ENCODE measurements at places on chromosomes 3 and 15.

DNA sequence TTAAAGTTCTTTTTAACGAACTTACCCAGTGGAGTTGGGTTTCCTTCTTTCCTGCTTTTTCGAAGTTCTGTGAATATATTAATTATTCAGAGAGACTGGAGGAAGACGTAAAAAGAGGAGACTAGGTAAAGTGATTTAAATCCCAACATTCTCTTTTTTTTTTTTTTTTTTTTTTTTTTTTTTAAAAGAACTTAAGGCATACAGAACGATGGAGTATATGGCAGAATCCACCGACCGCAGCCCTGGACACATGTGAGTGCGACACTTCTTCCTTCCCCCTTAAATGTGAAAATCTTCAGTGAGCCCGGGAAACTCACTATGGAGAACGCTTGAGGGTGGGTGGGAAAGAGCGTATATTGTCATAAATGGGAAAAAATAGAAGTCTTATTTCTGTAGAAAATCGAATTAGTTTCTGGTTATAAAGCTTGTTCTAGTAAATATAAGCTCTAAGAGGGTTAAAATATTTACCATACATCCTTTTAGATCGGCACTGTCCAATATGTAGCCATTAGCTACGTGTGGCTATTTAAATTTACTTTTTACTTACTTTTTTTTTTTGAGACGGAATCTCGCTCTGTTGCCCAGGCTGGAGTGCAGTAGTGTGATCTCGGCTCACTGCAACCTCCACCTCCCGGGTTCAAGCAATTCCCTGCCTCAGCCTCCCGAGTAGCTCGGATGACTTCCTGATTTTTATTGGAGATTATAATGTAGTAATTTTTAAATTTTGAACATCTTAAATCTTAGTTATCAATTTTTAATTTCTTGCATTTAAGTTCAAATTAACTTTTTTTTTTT is 892 bp downstream of the NMD3 start:
- no peak for DNase-seq

DNA sequence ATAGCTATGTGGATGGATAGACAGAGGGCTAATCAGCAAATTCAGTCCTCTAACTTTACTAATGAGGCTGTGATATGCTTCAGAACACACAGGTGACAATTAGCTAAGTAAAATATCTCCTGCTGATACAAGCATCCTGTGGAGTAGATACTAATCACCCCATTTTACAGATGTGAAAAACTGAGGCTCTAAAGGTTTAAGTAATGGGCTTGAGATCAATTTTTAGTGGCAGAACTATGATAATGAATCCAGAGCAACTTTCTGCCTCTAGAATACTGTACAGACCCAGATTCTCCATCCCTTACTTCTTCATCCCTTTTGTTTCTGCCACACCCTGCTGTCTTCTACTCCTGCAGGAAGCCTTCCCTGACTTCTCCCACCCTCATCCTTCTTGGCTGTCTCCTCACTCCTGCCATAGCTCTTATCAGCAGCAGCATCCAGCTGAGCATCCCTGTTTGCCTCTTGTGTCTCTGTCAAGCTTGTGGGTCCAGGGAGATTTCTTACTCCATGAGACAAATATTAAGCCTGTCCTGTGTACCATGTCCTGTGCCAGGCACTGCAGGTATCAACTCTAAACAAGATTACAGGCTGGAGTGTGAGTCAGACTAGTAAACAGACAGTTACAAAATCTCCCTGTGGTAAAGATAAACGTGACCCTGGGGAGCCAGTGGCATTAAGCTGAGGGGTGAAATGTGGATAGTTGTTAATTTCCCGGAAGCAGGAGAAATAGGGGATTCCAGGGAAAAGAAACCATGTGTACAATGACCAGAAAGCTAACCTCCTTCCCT is 39.2 kb downstream of the SLC6A11 start:
- no peak for DNase-seq

- no peak for DNase-seq
Measured at GRCh38 chr3:143443851-143444331, 324.3 kb downstream of the CHST2 start.

DNA sequence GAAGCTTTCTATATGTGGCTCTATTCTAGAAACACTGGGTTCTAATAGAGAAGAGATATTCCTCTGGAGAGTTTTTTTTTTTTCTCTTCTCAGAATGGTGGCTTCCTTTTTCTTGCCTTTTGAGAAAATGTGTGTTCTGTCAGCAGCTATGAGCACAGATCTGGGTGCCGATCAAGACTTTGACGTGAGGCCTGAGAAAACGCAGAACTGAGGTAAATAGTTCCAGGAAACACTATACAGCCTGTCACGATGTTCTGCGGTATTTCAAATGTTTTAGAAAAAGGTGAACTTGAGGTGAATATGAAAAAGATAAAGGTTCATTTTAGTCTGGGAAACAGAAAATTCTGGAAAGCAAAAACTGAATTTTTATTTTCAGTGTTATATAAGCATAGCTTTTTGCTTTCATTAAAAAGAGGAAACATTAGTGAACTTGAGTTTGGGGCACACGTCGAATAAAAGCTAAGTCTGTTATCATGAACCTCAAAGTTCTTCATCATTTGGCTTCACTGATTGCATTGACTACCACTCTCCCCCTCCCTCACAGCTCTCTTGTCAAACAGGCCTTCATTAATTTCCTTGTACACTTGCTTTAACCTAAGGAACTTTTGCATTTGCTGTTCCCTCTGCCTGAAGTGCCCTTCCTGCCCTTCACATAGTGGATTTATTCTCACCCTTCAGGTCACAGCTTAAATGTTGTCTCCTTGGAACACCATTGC is 265.1 kb downstream of the NFKBIZ start:
- DNase-seq: no peak

DNA sequence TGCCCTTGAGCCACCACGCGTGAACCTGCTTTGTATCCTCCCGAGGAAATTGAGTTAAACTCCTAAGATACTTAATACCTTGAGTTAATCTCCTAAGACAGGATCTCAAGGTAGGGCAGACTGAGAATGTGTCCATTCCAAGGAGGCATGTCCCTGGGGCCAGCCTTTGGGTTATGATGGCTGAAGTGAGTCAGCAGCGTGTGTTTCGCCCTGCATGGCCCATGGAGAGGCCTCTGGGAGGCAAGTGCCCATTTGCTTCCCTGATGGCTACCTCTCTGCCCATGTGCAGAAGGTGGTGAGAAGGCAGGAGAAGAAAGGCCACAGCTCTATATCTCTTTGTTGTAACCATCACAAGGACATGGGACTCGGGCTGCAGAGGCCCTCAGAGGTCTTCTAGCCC is 36.7 kb upstream of the LIMD1 start:
- DNase-seq: no peak

GRCh38 chr3:150511122-150511821 is 35.0 kb downstream of the SERP1 start:
- DNase-seq: no peak

GRCh38 chr3:197404030-197404429 is 105.6 kb upstream of the DLG1 start:
- no peak for DNase-seq

GRCh38 chr3:96007650-96008195 is 806.7 kb upstream of the EPHA6 start:
- DNase-seq: no peak

DNA sequence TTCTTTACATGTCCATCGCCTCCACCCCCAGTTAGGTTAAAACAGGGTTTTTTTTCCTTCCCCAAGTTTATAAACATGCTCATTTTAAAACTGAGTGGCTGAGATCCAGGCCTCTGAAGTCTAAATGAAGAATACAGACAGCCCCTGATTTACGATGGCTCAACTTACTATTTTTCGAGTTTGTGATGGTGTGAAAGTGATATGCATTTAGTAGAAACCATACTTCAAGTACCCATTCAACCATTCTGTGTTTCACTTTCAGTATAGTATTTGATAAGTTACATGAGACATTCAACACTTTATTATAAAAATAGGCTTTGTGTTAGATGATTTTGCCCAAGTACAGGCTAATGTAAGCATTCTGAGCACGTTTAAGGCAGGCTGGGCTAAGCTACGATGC is 30.5 kb upstream of the GNB5 start:
- no peak for DNase-seq

- DNase-seq: no peak
Measured at GRCh38 chr3:119547227-119547626, 12.2 kb downstream of the CD80 start.

DNA sequence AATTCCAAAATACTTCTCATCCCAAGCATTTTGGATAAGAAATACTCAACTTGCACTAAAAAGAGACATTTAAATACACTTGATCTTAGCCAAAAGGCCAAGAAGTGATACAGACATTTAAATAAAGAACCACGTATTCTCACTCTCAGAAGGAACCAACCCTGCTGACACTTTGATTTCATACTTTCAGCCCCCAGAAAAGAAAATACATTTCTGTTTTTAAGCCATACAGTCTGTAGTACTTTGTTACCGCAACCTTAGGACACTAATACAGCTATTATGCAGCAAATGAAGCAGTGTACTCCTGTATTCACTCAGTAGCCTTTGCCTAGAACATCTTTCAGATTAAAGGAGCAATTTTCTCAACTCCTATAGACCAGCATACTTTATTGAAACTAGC is 86.7 kb downstream of the TBC1D5 start:
- DNase-seq: no peak

- DNase-seq: no peak
Measured at GRCh38 chr15:90493647-90494046, 36.1 kb upstream of the CRTC3 start.

- DNase-seq: no peak
Measured at GRCh38 chr3:73228437-73228836, 167.0 kb downstream of the EBLN2 start.

GRCh38 chr15:55222588-55222987 is 25.8 kb upstream of the RSL24D1 start:
- DNase-seq: no peak

GRCh38 chr3:24359645-24360462 is 134.8 kb downstream of the THRB start:
- DNase-seq: no peak

DNA sequence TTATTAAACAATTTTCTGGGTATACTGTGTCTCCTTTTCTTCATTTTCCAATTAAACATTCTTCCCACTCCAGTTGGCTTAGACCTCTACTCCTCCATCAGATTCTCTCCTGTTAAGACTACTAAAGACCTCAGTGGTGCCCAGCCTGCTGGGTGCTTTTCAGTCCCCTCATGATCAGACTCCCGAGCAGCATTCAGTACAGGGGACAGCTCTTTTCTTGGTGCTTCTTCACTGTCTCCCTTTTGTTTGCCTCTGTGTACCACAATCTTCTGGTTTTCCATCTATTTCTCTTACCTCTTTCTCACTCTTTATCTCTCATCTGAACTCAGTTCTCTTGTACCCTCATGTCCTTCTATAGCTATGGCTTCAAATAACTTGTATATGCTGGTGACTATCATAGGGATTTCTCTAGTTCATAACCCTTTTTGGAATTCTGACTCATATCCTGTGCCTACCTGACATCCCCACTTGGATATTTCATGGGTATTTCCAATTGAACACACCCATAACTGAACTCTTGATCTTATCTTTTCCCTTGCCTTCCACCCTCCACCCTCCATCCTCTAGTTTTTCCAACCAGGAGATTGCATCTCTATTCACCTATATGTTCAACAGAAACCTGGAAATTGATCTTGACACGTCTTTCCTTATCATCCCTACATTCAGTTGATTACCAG is 55.6 kb upstream of the ABHD10 start:
- no peak for DNase-seq

- no peak for DNase-seq
Measured at GRCh38 chr3:23302271-23302670, 99.1 kb downstream of the UBE2E2 start.

DNA sequence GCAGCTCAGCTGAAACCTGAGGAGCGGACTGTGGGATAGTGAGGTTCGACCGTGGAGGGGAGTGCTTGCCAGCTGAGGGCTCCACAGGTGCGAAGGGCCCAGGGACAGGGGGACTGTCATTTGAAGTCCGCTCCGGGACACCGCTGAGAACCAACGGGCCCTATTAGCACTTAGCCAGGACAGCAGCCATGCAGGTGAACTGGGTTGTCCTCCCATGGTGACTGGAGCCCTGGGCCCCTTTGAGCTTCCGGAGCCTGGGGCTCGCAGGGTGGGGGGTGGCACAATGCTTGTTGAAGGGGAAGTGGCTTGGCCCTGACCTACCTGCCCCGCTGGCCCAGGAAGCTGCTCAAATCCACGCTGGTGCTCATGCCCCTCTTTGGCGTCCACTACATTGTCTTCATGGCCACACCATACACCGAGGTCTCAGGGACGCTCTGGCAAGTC is 24.7 kb downstream of the PTH1R start:
- no peak for DNase-seq

DNA sequence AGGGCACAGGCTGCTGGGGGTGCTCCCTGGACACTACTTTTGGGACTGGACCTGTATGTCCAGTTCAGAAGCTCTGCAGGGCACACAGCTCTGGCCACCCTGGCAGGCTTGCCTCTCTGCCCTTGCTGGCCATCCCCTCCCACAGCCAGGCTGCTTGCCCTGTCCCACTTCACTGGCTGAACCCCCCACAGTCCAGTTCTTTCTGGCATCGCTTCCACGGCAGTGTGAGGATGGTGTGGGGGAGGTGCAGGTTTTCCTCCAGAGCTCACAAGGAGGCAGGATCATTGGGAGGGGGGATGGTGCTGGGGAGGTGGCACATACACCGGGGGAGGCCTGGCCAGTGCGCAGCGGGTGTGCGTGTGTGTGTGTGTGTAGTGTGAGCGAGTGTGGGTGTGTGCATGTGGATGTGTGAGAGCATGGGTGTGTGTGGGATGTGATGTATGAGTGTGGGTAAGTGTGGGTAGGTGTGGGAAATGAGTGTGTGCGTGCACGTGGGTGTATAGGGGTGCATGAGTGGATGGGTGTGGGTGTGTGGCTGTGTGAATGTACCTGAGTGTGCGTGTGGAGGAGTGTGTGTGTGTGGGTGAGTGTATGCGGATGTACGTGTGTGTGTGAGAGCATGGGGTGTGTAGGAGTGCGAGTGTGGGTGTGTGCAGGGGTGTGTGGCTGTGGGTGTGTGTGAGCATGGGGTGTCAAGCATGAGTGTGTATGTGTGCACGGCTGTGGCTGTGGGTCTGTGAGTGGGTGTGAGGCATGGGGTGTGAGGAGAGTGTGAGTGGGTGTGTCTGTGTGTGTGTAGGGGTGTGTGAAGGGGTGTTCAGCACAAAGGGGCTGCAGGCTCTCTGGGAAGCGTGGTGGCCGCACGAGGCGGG is 155.2 kb downstream of the NSMCE3 start:
- no peak for DNase-seq

- no peak for DNase-seq
Measured at GRCh38 chr3:33829720-33830119, 31.3 kb downstream of the PDCD6IP start.

- DNase-seq: no peak
Measured at GRCh38 chr3:175965036-175965435, 1105.9 kb downstream of the NAALADL2 start.

GRCh38 chr3:155870945-155871745 is 695 bp downstream of the GMPS start:
- peak; percentile 58 for DNase-seq

- no peak for DNase-seq
Measured at GRCh38 chr3:23671851-23672589, 133.7 kb upstream of the UBE2E1 start.

DNA sequence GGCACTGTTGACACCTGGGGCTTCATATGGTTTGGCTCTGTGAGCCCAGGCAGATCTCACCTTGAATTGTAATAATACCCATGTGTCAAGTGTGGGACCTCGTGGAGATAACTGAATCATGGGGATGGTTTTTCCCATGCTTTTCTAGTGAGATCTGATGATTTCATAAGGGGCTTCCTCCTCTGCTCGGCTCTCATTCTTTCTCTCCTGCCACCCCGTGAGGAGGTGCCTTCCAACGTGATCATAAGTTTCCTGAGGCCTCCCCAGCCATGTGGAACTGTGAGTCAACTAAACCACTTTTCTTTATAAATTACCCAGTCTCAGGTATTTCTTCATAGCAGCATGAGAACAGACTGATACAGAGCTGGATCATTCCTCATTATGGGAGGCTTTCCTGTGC is 655.9 kb upstream of the ADAMTS9 start:
- DNase-seq: no peak

- no peak for DNase-seq
Measured at GRCh38 chr3:122031123-122031468, 9.0 kb upstream of the ILDR1 start.
